ENCODE measurements at places on chromosomes 3 and 15.

DNA sequence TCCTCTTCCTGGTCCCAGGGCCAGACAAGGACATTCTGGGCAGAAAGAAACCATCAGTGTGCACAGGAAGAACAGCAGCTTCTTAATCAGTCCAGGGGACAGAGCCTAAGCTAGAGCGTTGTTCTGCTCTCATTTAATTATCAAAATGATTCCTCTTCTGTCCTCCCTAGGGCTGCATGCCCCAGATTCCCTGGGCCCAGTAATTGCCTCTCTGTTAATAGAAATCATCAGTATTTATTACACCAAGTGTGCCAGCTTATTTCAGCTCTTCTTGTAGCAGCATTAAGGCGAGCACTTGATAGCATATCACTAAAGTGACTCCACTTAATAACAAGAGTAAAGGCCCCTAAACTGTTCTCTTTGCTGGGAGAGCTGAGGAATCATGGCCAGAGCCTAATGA is 72.1 kb downstream of the WDR76 start:
- no peak for DNase-seq

- DNase-seq = no peak
These were observed 54.8 kb downstream of the SRGAP3 start for GRCh38 chr3:9194509-9195184.

DNA sequence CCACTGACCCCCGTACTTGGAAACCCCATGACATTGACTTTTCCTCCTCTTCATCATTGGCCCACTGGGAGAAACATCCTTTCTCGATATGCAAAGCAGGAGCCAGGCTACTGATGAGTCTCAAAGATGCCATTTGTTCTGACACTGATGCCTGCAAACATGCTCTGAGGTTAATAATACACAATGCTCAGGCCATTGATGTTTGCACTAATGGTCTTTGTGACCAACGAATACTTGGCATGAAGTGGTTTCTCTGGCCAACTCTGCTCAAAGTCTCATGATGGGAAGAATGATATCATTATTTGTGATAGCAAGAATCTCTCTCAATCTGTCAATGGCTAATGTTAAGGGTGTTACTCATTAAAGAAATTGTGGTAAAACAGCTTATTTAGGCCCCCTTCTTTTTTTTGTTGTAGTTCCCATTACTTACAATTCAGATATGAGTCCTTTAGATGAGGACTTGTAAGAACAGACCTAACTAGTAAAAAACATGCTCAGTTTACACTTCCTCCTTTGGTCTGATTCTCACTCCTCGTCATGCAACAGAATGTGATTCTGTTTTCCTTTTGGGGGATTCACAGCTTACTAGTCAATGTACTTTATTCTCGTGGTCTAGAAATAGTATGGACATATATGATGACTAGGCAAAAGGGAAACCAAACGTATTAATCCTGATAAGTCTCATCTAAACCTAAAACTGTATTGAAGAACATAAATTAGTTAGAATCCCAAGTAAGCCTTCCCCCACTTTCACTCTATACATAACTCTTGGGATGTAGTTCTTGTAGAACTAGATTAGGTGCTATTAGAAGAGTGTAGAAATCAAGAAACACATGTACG is 488.8 kb upstream of the DPPA4 start:
- DNase-seq = no peak

DNA sequence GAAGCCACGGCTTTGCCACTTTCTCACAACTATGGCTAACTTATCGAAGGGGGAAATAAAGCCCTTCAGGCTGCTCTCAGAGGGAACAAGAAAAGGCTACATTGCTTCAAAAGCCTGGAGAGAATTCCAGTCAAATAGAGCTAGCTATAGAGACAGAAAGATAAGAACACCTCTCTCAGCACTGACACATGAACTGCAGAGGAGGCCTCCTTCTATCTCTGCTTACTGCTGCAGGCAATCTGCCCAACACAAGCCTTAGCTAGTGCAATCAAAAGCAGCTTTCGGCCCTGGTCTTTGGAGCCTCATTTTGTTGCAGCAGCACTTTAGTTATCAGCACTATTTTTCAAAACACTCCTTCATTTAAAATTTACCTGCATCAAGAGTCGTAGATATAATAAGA is 118.4 kb upstream of the ROBO1 start:
- no peak for DNase-seq

DNA sequence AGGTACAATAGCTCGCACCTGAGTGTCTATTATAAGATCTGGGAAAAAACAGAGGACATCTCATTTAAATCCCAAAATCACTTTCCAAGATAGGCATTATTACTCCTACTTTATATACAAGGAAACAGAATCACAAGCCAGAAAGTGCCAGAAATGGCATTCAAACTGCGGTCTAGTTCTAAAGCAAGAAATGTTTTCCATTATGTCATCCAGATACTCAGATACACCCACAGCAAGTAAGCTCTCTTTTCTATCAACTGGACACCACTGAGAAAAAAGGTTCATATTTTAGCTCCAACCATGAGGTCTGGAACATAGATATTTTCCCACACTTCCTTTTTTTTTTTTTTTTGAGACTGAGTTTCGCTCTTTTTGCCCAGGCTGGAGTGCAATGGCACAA is 8.1 kb downstream of the SLC33A1 start:
- DNase-seq = no peak

GRCh38 chr15:59447367-59447766 is 9.4 kb downstream of the FAM81A start:
- no peak for DNase-seq

DNA sequence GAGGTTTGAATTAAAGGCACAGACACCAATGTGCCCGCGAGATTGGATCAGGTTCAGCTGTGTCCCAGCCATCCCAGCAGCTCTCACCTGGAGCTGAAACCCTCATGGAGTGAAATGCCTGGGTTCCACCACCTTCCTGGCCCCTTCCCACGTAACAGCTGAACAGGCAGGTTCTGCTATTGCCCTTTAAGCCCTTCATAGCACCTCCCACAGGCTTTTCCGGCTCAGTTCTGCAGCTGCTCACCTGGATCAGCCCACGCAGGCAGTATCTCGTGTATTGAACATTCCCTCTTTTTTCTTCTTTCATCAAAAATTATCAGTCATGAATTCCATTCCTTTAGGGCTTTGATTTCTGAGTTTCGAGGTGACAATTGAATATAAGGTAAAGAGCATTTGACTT is 129.8 kb downstream of the SLC9A9 start:
- no peak for DNase-seq

DNA sequence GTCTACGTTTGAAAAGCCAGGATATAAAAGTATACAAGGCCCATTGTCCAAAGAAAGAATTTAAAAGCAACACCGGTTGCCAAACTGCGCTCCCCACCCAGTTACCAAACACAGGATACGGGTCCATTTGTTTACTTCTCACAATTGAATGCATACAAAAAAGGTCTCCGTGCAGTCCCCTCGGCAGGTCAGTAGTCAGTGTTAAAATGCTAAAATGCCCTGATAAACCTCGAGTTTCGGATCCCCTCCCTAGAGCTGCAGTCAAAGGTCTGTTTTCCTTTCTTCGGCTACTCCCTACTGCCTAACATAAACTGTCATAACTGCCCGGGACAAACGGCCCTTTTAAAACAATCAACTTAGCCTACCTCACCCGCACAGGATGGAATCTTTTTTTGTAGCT is 534.6 kb downstream of the FOXP1 start:
- no peak for DNase-seq

- no peak for DNase-seq
These were observed 671.3 kb downstream of the NSUN3 start for GRCh38 chr3:94734206-94734605.

- no peak for DNase-seq
These were observed 385.9 kb upstream of the BCHE start for GRCh38 chr3:166223120-166223519.

DNA sequence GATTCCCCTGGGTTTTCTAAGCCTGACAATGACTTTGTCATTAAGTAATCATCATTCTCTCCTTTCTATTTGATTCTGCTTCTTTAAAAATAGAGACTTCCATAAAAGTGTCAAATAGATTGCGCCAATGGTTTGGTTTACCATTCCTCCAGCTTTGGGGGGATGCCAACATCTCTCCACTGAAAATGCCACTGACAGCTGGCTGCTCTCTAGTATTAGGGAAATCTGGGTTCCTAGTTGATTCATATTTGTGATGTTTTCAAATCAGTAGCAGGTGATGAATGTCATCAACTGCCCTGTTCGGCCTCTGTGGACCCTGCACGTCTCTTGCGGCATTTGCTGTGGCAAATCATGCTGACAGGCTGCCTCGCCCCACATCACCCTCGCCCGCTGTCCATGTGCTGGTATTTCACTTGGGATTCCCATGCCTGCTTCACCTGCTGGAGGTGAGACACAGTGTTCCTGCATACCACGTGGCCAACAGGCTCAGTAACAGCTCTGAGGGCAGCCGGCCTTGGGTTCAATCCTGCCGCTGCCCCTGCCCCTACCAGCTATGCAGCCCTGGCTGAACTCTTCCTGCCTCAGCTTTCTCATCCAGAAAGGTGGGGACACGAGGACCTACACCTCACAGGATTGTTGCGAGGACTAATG is 28.1 kb downstream of the ZXDC start:
- no peak for DNase-seq

DNA sequence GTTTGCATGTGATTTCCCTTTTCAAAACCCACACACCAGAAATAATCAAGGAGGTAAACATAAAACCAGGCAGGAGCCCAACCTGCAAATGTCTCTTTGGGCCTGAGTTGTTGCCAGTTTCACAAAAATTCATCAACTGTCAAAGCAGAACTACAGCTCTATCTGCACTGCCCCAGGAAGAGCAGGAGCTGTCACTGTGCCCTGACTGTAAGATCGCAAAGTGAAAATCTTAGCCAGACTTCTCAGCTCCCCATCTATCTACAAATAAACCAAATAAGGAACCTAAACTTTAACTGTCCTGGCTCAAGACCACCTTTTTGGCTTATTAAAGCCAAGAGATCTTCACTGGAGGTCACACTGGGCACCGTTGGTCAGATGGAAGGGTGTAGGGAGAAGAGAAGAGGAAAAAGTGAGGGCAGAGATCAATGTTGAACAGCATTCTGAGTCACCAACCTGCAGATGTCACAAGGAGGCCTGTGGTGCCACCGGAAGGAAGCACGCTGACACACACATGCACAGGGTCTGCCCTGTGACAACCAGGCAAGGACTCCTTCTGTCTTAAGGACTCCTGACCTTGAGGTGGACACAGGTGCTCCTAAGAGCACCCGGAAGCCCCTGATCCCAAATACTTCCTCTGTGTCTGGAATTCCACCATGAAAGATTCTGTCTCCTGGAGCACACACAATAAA is 58.7 kb downstream of the RPN1 start:
- DNase-seq = no peak

DNA sequence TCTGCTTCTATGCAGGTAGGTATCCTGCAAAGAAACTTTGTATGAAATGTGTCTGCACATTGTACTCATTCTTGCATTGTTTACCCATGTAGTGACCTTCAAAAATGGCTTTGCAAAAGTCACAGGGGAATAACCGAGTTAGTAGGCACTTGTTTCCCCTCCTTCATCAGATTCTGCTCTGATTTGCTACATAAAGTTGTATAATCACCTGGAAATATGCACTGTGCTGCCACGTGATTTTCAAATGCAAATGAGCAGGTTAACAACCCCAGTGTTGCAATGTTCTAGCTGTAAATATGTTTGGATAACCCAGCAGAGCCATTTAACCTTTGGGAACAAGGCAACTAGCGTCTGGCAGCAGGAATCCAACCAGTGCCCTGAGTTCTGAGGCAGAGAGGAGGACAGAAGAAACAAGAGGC is at the start of gene KNG1:
KNG1 (plus strand) TSS at position 321 of the 419 bp plus-strand sequence. CDS start 184 bp downstream, outside the sequence.
- no peak for DNase-seq

DNA sequence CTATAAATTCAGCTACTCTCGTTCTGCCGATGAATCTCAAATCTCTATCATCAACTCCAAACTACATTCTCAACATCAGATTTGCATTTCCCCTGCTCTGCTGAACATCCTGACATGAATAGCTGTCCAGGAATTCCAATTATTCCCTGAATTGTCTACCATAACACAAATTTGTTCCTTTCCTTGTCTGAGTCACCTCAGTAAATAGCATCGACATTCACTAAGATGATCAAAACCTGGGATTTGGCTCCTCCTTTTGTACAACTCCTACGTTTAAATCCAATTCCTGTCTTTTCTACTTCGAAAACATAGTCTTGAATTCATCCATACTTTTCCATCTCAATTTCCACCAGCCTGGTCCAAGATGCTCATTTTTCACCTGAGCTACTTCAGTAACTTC is 107.0 kb downstream of the GREM1 start:
- DNase-seq = no peak

- DNase-seq = no peak
These were observed 136.8 kb downstream of the FOXP1 start for GRCh38 chr3:71446734-71447133.

GRCh38 chr3:98541695-98542094 is 9.9 kb downstream of the GPR15 start:
- no peak for DNase-seq

DNA sequence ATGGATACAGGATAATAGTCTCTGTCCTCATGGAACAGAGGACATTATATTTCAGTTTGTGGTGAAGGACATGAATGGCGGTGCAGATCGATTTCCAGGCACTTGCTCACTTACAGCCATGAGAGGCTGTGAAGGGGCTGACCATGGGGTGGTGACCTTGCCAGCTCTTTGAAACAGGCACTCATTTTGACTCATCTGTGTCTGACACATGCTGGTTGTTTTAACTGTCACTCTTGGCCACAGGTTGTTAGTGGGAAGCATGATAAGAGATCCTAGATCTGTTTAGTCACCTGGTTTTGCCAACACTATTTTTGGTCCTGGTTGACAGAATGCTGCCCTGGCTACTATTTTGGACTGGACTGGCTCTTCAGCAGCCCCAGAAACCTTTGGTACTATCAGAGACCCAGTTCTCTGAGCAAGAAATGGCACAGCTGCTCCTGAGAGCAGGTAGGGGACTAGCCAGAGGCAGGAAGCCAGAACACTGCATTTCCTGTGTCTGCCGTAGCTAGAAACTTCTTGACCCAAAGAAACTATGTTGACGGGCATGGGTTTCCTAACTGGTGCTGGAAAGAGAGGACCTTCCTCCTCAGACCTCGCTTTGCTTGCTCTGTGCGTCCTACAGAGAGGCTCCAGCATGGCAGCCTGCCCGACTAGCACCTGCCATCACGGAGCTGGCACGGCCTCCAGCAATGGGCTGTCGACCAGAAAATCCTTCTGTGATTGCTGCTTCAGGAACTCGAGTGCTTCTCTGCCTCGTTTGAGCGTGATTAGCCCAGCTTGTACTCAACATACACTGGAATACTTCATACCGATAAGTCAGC is 6.3 kb downstream of the PXYLP1 start:
- no peak for DNase-seq

DNA sequence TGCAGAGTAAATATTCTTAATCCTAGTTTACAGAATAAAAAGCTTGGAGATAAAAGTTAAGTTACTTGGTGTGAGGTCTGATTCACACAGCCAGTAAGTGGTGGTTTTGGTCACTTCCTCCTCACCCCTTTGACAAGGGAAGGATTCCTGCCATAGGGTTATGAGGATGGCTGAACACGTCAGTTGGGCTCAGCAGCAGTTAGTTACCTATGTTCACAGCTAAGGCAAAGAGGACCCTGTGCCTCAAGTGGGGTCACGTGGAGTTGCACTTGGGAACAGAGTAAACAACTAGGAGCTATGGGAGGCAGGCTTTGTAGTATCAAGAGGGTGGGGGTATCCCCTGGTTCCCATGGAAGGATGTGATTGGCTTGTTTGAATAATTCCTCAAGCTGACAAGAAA is 232.2 kb downstream of the UBE2E2 start:
- no peak for DNase-seq

GRCh38 chr15:92520914-92521623 is 127.4 kb downstream of the ST8SIA2 start:
- no peak for DNase-seq
